ENCODE measurements at places on chromosomes 11 and 22.

- no peak for DNase-seq
Observed at GRCh38 chr11:15295695-15296094, 181.0 kb downstream of the INSC start.

GRCh38 chr22:50581950-50582492 lies 628 bp downstream of the CHKB start:
- DNase-seq = no peak

DNA sequence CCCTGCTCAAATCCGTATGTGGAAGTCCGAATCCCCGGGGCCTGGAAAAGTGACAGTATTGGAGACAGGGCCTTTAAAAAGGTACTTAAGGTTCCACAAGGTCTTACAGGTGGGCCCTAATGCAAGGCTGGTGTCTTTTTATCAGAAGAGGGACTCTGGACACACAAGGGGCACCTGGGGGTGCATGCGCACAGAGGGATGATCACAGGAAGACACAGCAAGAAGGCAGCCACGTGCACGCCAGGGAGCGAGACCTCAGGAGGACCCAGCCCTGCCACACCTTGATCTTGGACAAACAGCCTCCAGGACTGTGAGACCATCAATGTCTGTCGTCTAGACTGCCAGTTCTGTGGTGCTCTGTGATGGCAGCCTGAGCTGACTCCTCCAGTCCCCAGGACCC lies 96.5 kb downstream of the SHANK2 start:
- DNase-seq = no peak

DNA sequence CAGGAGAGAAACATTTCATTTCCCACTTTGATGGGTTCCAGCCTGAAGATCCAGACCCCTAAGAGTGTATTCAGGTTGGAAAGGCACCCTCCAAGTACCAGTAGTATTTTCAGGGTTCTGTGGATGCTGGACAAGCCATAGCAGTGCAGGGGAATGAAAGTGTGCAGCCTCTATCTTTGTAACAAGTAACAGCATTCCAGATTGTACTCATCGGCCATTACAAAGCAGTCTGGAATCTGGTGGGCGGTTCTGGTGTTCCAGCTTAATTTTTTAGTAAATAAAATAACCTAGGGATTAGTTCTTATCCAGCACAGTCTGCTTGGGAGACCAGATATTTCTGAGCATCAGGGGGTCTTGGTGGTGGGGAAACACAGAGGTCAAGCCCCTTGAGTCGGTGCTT lies 22.6 kb downstream of the APLNR start:
- DNase-seq = no peak

DNA sequence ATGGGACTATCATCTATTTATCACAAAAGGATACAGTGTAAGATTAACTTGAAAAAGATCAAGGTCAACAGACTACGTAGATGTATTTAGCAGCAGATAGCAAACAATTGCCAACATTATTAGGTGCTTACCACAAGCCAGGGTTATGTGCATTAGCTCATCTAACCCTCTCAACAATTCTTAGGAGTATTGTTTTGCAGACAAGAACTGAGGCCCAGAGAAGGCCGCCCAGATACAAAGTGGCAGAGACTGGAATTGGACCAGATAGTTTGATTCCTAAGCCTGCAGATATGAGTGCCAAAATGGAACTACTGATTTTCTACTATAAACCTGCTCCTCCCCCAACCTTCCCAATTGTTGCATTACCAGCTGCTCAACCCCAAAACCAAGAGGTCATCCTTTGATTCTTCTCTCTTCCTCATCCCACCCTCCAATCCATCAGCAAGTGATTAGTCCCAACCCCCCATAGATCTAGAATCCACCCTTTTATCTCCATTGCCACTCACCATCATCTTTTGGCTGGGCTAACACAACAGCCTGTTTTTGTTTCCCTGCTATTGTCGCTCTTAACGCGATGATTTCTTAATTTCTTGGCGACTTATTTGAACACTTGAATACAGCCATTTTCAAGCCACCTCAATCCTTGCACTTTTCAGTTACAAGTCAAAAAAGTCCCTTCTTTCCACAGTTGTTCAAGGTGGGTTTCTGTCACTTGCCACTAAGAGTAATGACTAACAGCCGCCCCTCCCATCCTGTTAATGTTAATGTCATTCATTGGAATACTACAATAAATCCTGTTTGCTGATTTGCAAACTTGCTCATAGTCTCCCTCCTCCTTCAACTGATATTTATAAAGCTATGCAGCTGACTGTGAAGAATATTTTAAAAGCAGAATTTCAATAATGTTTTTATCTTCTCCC lies 2.7 kb downstream of the TMEM123 start:
- no peak for DNase-seq

- DNase-seq = no peak
Observed at GRCh38 chr22:25566898-25567235, 2.4 kb downstream of the GRK3 start.

GRCh38 chr11:13289081-13289480 lies 11.5 kb downstream of the BMAL1 start:
- no peak for DNase-seq
